ENCODE measurements at places on chromosomes 3 and 15. TPM values are rescaled to one million over a fixed set of nuclear protein-coding genes. Genes with fewer than 3 reads are reported as not detected.

GRCh38 chr3:180070925-180071324 is 34.2 kb upstream of the PEX5L start:
- DNase-seq: no peak

ACKR2 gene
- 1.0 TPM for total RNA-seq

ECE2 gene
- total RNA-seq: not detected

- no peak for DNase-seq
Observed at GRCh38 chr3:98172621-98173020, 6.1 kb downstream of the OR5H15 start.

B2M gene
- total RNA-seq: 685 TPM

Data from PC-9 (cell line).